ENCODE measurements at places on chromosomes 1 and 21.
A peak's percentile ranks its signal among the peaks of the same experiment; 100 is the strongest.

- DNase-seq, result peak; percentile 70
Observed at GRCh38 chr1:86138746-86139145, 17.8 kb downstream of the COL24A1 start.

DNA sequence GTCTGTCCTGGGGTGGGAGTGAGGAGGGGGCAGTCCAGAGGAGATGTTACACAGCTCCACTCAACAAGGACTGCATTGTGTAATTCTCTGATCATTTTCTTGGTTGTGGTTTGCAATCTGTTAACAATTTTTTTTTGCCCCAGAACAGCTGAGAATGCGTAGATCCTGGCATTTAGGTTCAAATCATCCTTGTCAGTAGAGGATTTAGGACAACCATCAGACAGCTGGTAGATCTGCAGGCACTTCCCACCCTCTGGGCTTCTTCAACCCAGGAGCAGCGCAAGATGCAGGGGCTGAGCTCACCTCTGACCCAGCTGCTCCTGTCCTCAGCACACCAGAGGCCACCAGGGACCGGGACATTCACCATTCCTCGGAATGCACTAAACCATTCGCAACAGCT is 13.5 kb downstream of the BCAR3 start:
- no peak for DNase-seq

- no peak for DNase-seq
Observed at GRCh38 chr21:28252928-28253327, 739.7 kb downstream of the LTN1 start.

GRCh38 chr1:43137445-43138052 is 34.5 kb downstream of the EBNA1BP2 start:
- DNase-seq, result peak; percentile 13

- no peak for DNase-seq
Observed at GRCh38 chr1:176203735-176204134, 3.4 kb downstream of the COP1 start.

- peak; percentile 74 for DNase-seq
Observed at GRCh38 chr1:59506952-59507351, 210.1 kb downstream of the FGGY start.

DNA sequence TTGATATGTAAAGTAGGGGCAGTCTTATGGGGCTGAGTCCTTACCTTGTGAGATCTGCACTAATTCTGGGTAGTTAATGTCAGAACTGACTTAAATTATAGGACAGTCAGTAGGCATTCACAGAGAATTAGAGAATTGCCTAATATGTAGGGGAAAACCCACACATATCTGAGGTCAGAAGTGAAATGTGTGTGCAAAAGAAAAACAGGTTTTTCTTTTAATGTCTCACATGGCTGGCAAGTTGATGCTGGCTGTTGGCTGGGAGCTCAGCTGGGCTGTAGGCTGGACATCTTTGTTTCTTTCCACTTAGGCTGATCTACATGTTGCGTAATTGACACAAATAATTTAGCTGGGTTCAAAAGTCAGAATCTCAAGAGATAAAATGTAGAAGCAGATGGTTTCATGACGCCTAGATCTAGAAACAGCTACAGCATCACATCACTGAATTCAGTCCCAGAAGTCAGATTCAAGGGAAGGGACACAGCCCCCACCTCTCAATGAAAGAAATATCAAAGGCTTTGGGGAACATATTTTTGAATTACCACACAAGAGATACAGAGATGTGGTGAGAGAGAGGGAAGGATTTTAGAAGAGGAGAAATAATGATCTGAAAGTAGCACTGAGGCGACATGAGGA is 98.9 kb downstream of the TNFSF18 start:
- DNase-seq, result peak; percentile 19

GRCh38 chr1:33014464-33015163 is 22.1 kb downstream of the AK2 start:
- DNase-seq, result no peak

GRCh38 chr1:167473761-167474160 is 44.6 kb downstream of the CD247 start:
- DNase-seq, result peak; percentile 19
